ENCODE measurements at places on chromosomes 7 and 10.
A peak's percentile ranks its signal among the peaks of the same experiment; 100 is the strongest.

DNA sequence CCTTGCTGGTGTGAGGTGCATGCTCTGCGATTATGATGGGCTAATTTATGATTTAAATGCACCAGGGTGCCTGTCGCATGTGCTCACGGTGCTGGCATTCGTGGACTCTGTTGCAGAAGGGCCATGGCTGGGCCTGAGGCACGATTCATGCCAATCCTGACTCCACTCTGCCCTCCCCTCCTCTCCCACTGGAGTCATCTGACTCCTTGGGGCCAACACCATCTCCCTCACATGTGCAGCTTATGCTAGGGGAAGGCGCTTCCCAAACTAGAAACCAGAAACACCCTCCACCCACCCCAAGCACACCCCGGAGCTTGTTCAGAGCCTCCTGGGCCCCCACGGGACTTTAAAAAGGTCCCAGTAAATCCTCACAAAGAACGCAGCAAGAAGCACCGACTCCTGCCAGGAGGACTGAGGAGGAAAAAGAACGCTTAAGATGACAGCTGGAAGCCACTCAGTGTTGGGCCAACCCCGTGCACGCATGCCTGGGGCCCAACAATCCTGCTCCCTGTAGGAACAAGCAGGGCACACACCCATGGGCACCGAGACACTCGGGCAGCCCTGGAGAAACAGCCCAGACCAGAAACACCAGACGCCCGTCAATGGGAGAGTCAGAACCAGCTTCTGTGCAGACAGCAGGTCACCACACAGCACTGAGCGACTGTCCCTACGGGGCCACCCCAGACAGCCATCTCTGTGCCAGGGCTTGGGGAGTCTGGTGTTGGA, 14.1 kb downstream of the BRI3 start:
- DNase-seq, result no peak

DNA sequence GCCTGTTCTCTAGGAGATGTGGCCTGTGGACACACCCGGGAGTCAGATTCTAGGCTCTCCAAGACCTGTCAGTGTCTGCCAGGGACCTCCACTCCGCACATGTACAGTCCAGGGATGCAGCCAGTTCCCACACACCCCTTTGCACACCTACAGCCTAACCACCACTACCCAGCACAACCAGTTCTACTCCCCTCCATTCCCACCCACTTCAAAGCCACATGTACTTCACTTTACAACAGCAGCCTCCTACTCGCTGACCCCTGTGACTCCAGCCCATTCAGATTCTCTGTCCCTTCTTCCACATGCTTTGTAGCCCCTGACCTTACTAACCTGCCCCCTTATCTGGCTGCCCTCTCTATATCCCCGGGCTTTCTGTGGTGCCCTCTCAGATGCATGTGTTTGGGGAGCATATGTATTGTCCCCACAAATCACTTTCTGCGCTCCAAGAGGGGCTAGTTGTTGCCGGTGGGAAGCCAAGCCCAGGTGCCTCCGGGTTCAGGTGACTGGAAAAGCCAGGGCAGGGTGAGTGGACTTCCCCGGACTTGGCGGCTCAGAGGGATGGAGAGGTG, 7.2 kb downstream of the LBX1 start:
- no peak for DNase-seq

DNA sequence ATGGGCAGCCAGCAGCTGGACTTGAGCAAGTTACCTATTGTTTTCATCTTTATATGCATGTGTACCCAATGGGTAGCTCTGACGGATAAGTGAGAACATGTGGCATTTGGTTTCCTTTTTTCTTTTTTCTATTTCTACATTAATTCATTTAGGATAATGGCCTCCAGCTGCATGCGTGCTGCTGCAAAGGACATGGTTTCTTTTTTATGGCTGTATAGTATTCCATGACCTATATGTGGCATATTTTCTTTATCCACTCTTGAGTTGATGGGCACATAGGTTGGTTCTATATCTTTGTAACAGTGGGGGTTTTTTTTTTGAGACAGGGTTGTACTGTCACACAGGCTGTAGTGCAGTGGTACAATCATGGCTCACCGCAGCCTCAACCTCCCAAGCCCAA, 37.4 kb downstream of the ASZ1 start:
- no peak for DNase-seq

GRCh38 chr7:3092468-3092867, 48.8 kb upstream of the CARD11 start:
- DNase-seq, result peak; percentile 94

DNA sequence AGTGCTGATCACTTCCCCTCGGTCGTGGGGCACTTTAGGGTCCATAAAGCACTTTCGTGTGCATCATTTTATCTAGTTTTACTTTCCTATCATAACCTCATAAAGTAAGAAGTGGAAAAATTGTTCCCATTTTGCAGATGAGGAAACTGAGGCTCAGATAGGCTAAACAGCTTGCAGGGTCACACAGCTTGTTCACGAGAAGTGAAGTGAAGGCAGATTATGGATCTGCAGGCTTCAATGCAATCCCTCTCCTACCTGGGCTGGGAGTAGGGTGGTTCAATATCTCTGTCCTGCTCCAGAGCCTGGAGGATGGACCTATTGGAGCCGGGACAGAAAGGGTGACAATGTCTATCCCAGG, 10.8 kb upstream of the ZNF467 start:
- no peak for DNase-seq

GRCh38 chr10:44366941-44367630, 17.8 kb downstream of the CXCL12 start:
- no peak for DNase-seq

- DNase-seq, result no peak
Observed at GRCh38 chr7:87784424-87784823, 91.7 kb downstream of the SLC25A40 start.

- peak; percentile 70 for DNase-seq
Observed at GRCh38 chr7:22675917-22676343, 51.1 kb upstream of the IL6 start.

GRCh38 chr7:87267239-87267900, 47.8 kb upstream of the TMEM243 start:
- no peak for DNase-seq

GRCh38 chr10:126126866-126127265, 230.5 kb downstream of the FANK1 start:
- no peak for DNase-seq

- no peak for DNase-seq
Observed at GRCh38 chr7:21185653-21186265, 242.1 kb upstream of the SP4 start.
